ENCODE measurements at places on chromosomes 13 and 19.

DNA sequence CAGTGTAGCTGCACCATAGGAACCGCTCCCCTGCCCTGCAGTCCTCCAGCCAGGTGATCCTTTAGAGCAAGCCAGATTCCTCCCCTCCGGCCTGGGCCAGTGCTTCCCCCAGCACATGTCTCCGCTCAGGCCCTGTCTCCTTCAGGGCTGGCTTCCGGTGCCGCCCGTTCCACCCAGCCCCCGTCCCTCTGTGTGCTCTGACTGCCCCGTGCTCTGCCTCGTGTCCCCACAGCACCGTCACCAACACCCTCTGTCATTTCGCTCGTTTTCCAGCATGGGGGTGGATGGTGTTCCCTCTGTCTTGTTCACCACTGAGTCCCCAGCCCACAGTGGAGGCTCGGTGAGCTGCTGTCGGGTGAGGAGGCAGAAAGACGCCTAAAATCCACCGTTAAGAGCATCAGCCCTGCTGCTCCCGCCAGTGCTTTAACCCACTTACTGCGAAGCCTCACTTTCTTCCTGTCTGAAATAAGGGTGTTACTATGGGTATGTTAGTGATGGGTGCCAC, 54.5 kb downstream of the TSSK6 start:
- no peak for DNase-seq

DNA sequence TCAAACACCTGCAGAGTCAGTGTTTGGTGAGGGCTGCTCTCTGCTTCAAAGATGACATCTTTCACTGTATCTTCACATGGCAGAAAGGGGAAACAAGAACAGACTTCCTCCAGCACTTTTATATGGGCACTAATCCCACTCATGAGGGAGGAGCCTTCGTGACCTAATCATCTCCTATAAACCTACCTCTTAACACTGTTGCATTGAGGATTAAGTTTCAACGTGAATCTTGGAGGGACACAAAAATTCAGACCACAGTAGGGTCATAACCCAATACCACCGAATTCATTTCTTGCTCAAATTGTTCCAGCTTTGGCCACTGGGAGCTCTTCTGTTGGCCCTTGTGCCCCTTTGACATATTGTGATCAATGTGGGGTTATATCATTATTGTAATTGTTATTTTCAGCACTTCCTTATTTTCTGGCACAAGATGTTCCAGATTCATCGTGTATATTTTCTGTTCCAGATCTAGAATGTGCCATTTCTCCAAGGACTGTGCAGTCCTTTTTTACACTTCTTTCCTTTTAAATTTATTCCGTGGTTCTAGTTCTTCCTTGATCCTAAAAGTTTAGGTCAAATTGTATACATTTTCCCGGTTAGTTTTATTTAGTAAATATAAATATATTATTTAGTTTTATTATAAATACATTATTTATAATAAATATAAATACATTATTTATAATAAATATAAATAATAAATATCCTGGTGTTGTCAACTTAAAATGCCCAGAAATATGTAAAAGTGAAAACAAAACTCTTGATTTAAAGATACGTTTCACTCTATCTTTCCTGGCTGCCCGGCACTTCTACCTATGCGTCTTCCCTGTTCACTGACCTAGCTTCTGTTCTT, 35.5 kb upstream of the IGFL4 start:
- DNase-seq: no peak

- no peak for DNase-seq
Observed at GRCh38 chr19:15317392-15318071, 14.8 kb downstream of the BRD4 start.

DNA sequence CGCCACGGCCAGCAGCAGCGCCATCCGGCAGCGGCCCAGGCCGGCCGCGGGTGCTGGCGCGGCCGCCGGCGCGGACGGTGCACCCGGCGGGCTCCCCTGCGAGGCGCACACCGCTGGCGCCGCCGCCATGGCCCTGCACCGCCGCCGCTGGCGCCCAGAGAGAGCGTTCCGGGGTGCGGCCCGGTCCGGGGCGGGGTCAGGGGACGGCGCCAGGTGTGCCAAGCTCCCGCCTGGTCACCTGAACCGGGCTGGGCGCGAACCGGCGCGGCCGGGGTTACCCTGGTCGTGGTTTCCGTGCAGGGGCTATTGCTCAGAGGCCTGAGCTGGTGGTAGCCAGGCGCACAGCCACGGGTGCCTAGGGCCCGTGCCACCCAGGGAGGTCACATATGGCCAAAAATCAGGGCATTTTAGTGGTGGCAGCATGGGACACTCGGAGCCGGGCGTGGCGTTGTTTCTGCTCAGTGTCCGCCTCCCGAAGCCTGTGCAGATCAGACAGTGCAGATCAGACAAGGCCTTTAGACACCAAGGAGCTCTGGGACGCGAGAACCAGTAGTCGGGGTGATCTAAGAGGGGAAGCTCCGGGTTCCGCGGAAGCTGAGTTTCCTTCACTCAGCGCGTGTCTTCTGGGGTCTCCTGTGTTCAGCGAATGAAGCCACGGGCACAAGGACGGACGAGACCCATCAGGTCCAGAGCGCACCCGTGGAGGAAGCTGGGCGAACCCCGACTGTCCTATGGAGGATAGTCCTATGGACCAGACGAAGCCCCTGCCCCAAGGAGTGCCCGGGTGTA, at the start of gene TMEM238:
TSS of gene TMEM238 (minus strand) at position 162 of the 789 bp plus-strand sequence. CDS start at position 129, 33 bp downstream.
- no peak for DNase-seq

DNA sequence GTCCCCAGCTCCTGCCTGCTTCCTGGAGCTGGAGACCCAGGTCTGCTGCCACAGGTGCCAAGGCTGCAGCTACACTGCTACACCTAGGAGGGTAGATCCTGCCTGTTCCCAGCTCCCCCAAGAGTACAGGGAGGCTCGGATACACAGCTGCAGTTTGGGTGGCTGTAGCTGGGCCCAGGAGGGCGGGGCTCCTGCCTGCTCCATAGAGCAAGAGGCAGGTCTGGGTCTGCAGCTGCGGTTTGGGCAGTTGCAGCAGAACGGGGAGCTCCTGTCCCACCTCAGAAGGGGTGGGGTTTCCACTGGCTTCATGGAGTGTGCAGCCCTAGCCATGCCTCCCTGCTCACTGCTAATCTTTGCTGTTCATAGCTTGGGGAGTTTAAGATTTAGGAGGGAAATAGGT, 199.0 kb downstream of the NUFIP1 start:
- no peak for DNase-seq

All from urinary bladder (tissue), 4 donors.